Left renal cortex interstitium (tissue), 4 donors: ENCODE measurements at places on chromosomes 13 and 19.

DNA sequence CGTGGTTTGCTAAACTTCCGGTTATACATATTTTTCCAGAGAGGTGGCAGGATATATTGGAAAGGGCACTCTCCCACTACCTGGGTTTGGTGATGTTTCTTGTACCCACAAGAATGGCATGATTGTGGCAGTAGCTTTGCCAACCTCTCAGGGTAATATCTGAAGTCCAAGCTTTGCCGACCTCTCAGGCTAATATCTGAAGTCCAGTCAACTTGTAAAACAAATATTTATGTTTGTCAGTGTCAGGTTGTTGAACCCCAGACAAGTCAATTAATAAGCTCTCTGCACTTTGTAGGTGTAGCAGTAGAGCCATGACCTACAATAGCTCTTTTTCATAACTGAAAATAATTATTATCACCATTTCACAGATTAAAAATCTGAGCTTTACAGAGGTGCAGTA lies 167.0 kb downstream of the POU4F1 start:
- DNase-seq, result no peak

- DNase-seq, result no peak
Observed at GRCh38 chr19:43809762-43810696, 7.8 kb upstream of the LYPD5 start.

GRCh38 chr19:55027472-55028337 lies 10.4 kb downstream of the GP6 start:
- DNase-seq, result no peak

GRCh38 chr19:6610934-6611852 lies 20.2 kb upstream of the CD70 start:
- DNase-seq, result no peak

GRCh38 chr13:108200781-108201398 lies 14.4 kb downstream of the LIG4 start:
- DNase-seq, result no peak

GRCh38 chr13:98300956-98301641 lies 124.0 kb upstream of the RNF113B start:
- no peak for DNase-seq

DNA sequence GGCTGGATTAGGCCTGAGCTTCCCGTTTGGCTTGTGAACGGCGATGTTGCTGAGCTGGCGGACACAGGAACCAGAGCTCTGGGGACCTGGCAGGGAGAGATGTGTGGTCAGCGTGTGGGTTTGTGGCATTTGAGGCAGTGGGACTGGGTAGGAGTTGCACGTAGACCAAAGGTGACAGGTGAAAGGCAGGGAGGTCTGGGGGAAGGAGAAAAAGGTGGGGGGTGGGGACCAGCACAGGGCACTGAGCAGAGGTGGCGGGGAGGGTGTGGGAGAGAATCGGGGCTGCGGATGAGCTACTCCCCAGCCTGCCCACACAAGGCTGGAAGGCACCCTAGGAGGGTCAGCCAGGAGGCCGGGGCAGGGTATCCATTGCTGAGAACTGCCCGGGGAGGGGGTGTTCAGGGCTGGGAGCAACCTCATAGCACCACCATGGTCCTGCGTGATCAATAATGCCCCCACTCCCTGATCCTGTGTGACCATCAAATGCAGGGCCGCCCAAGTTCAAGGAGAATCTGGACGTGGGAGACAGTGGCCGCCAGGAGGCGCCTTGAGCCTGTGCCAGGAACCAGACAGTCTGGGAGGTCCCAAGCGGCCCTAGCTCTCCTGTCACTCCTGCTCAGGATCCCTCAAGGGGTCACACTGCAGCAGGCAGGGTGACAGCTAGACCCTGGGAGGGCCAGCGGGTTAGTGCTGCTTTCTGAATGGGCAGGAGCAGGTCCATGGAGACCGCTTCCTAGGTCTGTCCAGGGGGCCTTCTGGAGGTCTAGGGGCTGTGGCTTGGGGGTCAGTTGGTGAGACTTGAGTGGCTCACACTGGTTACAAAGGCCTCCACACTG lies 12.8 kb upstream of the SELENOW start:
- DNase-seq, result no peak

- no peak for DNase-seq
Observed at GRCh38 chr19:14116525-14116917, 1.0 kb downstream of the PRKACA start.

DNA sequence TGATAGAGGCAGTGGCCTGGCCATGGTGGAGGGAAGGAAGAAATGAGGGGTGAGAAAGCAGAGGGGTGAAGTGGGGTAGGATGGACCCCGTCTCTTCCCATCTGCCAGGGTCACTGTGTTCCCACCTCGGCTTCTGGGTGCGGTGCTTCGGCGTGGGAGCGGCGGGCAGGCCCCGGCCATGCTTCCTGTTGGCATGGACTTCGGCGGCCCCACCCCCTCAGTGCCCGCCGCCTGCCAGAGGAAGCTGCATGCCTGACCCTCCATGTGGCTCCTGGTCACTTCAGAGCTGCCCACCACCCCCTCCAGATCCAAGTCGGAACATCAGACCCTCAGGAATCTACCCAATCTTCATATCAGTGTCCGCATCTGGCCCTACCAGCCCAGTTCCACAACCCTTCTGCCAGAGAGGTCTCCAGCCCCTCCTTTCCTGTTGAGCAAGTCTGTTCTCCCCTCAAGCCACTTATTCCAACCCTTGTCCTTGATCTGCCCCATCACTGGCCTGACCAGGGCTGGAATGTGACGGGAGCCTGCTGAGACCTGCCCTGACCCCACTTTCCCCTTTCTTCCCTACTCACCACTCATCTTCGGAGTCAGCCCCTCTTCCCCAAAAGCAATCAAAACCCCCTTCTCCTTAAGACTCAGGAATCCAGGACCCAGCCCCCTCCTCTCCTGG lies 1.5 kb downstream of the KCNN4 start:
- no peak for DNase-seq

DNA sequence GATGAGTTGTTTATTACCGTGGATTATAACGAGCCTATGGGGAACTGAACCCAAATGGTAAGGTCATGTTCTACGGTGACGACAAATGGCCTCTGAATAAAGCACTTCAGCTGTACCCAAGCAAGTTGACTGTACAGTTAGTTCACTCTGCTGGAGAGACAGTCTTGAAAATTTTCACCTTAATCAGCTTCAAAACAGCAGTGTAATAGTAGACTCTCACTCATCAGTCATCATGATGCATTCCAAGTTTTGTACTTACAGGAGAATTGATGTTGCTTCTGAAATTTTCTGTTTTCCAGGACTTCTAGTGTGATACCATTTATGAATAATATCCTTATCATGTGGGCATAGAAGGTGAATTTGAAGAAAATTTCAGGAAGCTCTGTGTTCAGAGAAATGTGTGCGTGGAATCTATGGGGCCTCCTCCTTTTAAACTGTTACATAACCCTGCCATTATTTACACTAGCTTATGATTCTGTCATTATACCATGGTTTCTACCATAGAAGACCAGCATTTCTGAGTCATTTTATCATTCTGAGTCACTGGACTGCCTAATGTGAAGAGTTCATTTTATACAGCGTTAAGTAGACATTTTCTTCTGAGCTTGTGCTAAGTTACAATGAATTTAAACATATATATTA lies 96.9 kb downstream of the WDFY2 start:
- DNase-seq, result no peak
